ENCODE measurements at places on chromosomes 5 and 9.
A peak's percentile ranks its signal among the peaks of the same experiment; 100 is the strongest.

GRCh38 chr9:133981958-133982681 is 10.0 kb downstream of the VAV2 start:
- no peak for DNase-seq

- DNase-seq, result no peak
Measured at GRCh38 chr5:137155261-137156000, 343.7 kb downstream of the SPOCK1 start.

DNA sequence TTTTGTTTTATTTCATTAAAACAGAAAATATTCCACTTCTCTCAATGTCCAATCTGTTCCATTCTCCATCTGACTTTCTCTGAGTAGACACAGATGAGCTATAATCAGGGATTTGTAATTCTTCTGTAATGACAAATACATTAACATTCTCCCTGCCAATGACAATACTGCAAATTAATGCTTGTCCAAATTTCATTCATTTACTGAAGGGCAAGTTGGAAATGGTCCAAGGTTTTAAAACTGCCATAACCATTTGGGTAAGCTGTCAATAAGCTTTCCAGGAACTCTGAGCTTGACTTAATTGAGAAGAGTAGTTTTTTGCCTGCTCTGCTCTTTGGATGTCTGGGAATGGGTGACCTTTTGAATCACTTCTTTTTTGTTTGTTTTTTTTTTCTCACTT is 253.5 kb downstream of the DMRTA1 start:
- DNase-seq, result peak; percentile 24

DNA sequence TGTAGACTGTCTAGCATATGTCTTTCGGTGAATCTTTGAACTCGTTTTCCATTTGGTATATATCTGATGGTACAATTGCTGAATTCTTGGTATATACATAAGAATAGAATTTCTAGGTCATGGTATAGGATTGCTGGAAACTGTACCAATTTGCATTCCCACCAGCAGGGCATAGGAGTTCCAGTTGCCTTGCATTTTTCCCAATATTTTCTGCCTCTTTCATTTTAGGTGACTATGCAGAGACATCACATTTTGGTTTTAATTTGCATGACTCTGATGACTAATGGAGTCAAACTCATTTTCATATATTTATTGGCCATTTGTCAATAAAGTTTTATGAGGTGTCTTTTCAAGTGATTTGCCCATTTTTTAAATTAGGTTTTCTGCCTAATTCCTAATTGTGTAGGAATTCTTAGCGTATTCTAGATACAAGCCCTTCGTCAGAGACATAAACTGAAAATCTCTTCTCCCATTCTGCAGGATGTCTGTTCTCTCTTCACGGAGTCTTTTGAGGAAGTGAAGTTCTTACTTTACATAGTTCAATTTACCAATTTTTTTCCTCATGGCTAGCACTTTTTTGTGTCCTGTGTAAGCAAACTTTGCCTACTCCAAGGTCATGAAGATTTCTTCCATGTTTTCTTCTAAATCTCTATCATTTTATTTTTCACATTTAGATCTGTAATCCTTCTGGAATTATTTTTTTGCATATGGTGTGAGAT is 28.9 kb upstream of the PDCD1LG2 start:
- no peak for DNase-seq

- DNase-seq, result peak; percentile 16
Measured at GRCh38 chr9:110802416-110803035, 133.9 kb downstream of the MUSK start.

- DNase-seq, result peak; percentile 54
Measured at GRCh38 chr9:93575796-93576257, 557 bp upstream of the PHF2 start.

GRCh38 chr5:84450617-84451414 is 66.1 kb upstream of the EDIL3 start:
- DNase-seq, result no peak

DNA sequence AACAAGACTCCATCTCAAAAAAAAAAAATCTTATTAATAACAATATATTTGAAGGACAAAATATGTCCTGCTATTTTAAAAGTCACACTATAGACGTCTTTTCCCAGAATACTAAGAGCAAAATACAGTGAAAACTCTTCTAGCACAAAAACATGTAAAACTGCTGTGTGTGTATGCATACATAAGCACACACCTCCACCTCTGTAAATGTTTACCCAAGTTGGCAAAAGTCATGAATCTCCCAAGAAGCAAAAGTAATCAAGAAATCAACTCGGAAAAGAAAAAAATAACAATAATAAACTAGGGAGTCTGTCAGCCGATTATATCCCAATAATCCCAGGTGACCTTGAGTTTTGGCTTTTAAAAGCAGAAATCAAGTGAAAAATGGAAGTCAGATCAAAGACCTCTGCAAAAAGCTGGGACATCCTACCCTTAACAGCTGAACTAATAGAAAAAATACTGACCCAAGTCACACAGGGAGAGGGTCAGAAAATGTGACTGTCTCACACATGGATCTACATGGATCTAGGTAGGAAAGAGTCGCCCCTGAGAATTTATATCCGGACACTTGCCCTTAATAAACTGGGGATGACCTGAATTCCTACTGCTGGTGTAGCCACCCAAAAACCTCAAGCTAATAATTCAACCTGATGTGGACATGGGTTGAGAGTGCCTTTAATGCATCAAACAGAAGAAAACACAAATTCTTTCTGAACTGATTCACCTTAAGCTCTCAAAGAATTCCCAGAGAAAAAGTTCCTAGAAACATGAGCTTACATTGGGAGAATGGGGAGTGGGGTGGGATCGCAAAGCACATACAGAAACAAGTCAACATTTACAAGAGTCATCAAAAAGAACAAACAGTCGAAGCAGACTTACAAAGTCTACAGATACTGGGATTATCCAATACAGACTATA is 29.9 kb downstream of the LPAR1 start:
- peak; percentile 49 for DNase-seq

GRCh38 chr9:136426787-136427186 is 12.9 kb downstream of the INPP5E start:
- no peak for DNase-seq

DNA sequence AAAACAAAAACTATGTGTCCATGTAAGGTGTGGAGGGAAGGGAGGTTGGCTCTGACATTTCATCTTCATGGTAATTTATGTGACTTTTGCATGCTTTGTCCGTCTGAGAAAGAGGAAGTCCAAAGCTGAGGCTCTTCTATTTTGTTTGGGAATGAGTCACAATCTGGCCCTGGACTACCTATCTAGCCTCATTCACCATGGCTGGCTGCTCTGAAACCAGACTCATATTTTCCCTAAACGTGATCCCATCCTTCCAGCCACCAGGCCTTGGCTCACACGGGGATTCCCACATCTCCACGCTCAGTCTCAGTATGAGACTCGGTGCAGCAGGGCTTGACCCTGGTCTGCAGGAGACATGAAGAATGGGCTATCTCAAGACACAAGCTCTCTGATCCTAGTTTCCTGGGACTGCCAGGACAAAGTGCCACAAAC is 672.8 kb downstream of the ACTL7B start:
- DNase-seq, result peak; percentile 86

- DNase-seq, result peak; percentile 3
Measured at GRCh38 chr5:166625210-166625865, 1666.1 kb upstream of the WWC1 start.

GRCh38 chr9:127030814-127031740 is 91.4 kb downstream of the ANGPTL2 start:
- no peak for DNase-seq

GRCh38 chr5:171524466-171524865 is 105.0 kb downstream of the FGF18 start:
- no peak for DNase-seq

- DNase-seq, result no peak
Measured at GRCh38 chr5:61625137-61625561, 293.1 kb downstream of the ZSWIM6 start.

GRCh38 chr9:29339387-29339786 is 1766.1 kb upstream of the C9orf72 start:
- DNase-seq, result no peak

DNA sequence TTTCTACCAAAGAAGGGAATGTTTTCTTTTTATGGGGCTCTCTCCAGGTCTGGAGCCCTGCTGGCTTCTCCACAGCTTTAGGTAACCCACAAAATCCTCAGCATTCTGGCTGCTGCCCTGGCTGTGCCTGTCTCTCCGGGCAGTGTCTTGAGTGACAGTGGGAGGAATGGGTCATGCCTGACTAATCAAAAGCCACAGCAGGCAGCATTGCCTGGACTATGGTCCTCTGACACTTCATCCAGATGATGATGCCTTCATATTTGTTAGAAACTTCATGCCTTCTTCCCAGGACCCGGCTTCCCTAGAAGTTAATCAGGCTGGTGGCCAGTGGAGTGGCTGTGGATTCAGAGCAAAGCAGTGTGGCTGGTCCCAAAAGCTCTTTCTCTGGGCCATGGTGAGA is 32.2 kb upstream of the TGFBI start:
- peak; percentile 86 for DNase-seq

GRCh38 chr5:111929867-111930266 is 172.9 kb upstream of the NREP start:
- peak; percentile 86 for DNase-seq

DNA sequence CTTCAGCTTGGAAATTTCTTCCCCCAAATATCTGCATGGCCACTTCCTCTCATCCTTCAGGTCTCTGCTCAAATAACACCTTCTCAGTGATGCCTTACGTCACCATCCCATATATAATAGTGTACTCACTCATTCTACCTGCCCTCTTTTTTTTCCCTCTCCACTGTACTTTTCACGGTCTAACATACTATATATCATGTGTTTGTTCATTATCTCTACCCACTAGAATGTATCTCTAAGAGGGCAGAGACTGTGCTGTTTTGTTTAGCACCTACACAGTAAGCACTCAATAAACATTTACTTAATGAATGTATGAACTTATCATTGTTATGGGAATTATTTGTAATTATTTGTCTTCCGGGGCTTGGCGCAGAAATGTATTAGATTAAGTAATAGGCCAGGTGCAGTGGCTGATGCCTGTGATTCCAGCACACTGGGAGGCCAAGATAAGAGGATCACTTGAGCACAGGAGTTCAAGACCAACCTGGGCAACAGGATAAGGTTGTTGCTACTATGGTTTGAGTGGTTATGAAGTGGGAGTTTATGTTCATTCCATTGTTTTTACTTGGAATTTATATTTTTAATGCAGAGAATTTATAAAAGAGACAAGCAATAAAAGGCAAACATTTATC is 6.0 kb upstream of the IL13 start:
- DNase-seq, result no peak

GRCh38 chr5:109743041-109743531 is 53.4 kb downstream of the MAN2A1 start:
- peak; percentile 6 for DNase-seq

GRCh38 chr9:73200694-73201452 is 49.2 kb downstream of the ANXA1 start:
- peak; percentile 50 for DNase-seq

DNA sequence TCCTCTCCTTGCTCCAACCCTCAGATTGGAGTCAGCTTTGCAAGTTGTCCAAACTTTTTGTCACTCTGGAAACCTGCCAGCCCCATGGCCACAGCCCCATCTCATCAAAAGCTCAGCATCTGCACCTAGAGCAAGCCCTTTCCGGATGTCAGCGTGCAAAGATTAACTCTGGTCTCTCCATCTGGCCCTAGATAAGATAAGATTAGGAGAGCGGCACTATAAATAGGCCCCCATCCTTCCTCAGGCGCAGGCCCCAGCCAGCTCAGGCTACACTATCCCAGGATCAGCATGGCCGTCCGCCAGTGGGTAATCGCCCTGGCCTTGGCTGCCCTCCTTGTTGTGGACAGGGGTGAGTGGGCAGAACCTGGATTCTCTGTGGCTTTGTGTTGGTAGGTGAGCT is at the start of gene SPINK4:
Gene SPINK4 (plus strand): TSS at position 247 of the 400 bp plus-strand sequence. CDS start 42 bp downstream, at position 289.
- peak; percentile 38 for DNase-seq

- peak; percentile 73 for DNase-seq
Measured at GRCh38 chr9:36154331-36154952, 14.7 kb upstream of the CCIN start.

GRCh38 chr9:16825971-16826625 is 44.4 kb downstream of the BNC2 start:
- peak; percentile 76 for DNase-seq

DNA sequence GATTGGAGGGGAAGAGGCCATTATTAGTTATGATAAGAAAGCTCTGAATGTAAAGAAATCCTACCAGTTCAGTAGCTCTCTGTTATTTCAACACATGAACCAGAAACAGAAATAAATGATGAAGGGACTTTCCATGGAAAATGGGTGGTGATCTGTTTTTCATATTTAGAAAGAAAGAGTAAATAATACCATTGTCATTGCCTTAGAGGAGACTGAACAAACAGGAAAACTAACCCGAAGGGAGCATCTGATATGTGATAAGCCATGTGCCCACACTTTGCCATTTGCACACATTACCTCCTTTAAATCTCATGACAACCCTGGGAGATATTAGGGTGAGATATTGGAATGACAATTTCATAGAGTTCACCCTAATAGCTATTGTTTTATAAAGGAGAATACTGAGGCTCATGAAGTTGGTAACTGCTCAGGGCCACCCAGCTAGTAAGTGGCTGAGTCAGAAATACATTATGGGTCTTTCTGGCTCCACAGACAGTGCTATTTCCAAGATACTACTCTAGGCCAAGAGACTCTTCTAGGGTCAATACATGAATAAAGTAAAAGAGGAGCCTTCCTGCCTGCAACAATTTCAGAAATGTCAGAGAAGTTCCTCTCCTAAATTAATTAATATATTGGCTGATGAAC is 111.0 kb upstream of the SLIT3 start:
- DNase-seq, result no peak

- DNase-seq, result peak; percentile 39
Measured at GRCh38 chr9:124671861-124672260, 99.2 kb downstream of the NR6A1 start.

DNA sequence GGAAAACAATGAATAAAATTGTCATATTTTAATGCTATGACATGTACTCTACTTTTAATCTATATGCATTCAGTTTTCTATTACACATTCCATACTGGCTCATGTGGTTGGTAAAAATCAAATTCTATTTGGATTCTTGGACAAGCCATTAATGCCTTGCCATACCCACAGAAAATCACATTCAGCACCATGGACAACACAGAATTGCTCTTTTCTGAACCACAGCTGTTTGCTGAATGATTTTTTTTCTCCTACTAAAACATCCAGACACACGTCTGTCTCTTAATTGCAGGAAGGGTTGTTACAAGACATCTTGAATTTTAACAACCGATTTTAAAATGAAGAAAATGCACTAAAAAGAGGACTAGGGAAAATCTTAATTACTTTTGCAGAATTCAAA is 675.6 kb downstream of the BRINP1 start:
- peak; percentile 4 for DNase-seq

- no peak for DNase-seq
Measured at GRCh38 chr9:75198436-75198835, 110.1 kb downstream of the OSTF1 start.

Measured in M059J (cell line).